ENCODE measurements at places on chromosomes 7 and 10. TPM values are rescaled to one million over a fixed set of nuclear protein-coding genes. Genes with fewer than 3 reads are reported as not detected.

GRCh38 chr10:51121861-51122260 is 47.6 kb downstream of the PRKG1 start:
- H3K36me3 ChIP-seq: no peaks in the 10 kb centered on the region
- H3K4me1 ChIP-seq: peaks cover 14% of the 10 kb centered on the region
- no peaks in the 10 kb centered on the region for H3K27me3 ChIP-seq
- no peak overlapping the region for H3K4me3 ChIP-seq

DNA sequence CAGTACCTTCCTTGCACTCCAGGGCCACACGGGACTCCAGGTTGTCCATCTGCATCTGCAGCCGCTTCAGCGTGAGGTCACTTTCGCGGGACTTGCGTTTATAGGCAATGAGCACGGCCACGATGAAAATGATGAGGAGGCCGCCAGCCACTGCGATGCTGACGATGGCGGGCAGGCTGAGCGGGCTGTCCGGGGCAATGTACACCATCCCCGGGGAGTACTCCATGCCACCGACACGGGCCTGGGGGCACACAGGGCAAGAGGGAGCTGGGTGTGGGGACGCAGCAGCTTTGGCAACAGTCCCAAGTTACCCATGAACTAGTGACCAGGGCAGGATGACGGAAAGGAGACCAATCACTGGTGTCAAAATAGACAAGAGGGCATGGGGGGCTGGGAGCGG is 396.6 kb downstream of the PLXNA4 start:
- H3K4me3 ChIP-seq: no peak overlapping the region
- no peaks in the 10 kb centered on the region for H3K36me3 ChIP-seq
- H3K27me3 ChIP-seq: no peaks in the 10 kb centered on the region
- no peaks in the 10 kb centered on the region for H3K4me1 ChIP-seq
- H3K27ac ChIP-seq: no peak overlapping the region

DNA sequence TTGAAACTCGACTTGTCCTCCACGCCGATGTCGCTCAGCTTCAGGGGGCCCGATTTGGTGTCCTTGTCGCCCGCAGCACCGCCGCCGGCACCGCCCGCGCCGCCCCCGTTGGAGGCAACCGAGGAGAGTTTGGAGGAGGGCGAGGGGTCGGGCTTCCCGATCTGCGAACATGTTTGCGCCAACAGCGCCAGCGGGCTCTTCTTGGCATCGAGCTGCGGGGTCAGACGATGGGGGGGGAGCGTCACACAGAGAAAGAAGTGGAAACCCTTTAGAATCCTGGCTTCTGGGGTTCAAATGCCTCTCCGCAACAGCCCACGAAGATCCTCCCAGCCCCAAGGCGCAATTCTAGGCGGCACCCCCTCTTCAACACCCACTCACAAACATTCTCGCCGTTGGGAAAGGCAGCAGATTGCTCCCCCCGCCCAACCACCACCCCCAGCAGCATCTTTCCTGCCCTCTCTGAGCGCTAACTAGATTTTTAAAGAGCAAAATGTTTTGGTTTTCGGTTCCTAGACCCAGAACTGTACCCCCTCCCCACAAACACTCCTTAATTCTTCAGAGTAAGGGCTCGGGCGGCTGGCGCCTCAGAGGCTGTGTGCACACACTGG is 1.3 kb downstream of the ZNF503 start:
- H3K4me3 ChIP-seq: peak overlapping the region; percentile 85
- H3K36me3 ChIP-seq: no peaks in the 10 kb centered on the region

DNA sequence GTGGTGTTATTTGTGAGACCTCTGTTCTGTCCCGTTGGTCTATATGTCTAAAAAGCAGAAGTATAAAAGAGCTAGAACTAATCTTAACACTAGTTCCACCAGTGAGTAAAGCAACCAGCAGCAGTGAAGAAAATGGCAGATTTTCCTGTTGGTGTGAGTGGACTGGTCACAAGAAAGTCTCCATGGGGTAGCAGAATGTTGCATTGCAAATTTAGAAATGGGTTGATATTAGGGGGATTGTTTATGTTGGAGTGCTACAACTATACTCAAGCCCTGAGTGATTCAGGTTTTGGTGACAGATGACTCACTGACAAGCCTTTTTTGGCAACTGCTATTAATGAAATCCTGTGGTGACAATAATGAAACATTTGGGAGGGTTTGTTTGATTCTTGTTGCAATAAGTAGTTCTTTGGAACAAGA is 5.6 kb downstream of the AVL9 start:
- DNase-seq: no peak
- peaks cover 10% of the 10 kb centered on the region for H3K36me3 ChIP-seq
- peak overlapping the region; percentile 11 for H3K27ac ChIP-seq
- H3K27me3 ChIP-seq: no peaks in the 10 kb centered on the region
- no peak overlapping the region for H3K4me3 ChIP-seq

- no peaks in the 10 kb centered on the region for H3K27me3 ChIP-seq
- no peaks in the 10 kb centered on the region for H3K36me3 ChIP-seq
- no peak for DNase-seq
- H3K4me3 ChIP-seq: no peak overlapping the region
- no peaks in the 10 kb centered on the region for H3K4me1 ChIP-seq
These were observed 223.3 kb upstream of the NFE2L3 start for GRCh38 chr7:25928549-25929330.

GRCh38 chr7:84085998-84086397 is 108.6 kb downstream of the SEMA3A start:
- H3K36me3 ChIP-seq: no peaks in the 10 kb centered on the region
- no peak for DNase-seq
- H3K27ac ChIP-seq: no peak overlapping the region

- H3K27ac ChIP-seq: no peak overlapping the region
- DNase-seq: no peak
- H3K27me3 ChIP-seq: no peaks in the 10 kb centered on the region
- H3K4me3 ChIP-seq: no peak overlapping the region
These were observed 4.3 kb upstream of the LAMB1 start for GRCh38 chr7:108007261-108007660.

DNA sequence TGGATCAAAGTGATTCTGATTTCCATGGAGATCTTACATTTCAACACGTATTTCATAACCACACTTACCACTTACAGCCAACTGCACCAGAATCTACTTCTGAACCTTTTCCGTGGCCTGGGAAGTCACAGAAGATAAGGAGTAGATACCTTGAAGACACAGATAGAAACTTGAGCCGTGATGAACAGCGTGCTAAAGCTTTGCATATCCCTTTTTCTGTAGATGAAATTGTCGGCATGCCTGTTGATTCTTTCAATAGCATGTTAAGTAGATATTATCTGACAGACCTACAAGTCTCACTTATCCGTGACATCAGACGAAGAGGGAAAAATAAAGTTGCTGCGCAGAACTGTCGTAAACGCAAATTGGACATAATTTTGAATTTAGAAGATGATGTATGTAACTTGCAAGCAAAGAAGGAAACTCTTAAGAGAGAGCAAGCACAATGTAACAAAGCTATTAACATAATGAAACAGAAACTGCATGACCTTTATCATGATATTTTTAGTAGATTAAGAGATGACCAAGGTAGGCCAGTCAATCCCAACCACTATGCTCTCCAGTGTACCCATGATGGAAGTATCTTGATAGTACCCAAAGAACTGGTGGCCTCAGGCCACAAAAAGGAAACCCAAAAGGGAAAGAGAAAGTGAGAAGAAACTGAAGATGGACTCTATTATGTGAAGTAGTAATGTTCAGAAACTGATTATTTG is 15.3 kb downstream of the HNRNPA2B1 start:
- H3K4me1 ChIP-seq: no peaks in the 10 kb centered on the region
- H3K36me3 ChIP-seq: no peaks in the 10 kb centered on the region
- no peak overlapping the region for H3K4me3 ChIP-seq
- H3K27me3 ChIP-seq: no peaks in the 10 kb centered on the region

DNA sequence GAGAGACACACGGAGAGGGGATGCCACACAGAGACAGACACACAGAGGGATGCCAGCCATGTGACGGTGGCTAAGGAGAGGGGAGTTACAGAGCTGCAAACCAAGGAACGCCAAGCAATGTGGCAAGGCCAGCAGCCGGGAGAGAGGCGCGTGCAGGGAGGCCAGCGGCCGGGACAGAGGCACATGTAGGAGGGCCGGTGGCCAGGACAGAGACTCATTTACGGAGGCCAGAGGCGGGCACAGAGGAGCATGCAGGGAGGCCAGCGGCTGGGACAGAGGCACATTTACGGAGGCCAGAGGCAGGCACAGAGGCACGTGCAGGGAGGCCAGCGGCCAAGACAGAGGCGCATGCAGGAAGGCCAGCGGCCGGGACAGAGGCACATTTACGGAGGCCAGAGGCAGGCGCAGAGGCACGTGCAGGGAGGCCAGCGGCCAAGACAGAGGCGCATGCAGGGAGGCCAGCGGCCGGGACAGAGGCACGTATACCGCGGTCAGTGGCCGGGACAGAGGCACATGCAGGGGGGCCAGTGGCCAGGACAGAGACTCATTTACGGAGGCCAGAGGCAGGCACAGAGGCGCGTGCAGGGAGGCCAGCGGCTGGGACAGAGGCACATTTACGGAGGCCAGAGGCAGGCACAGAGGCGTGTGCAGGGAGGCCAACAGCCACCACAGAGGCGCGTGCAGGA is 40.4 kb downstream of the INSIG1 start:
- H3K4me3 ChIP-seq: no peak overlapping the region
- H3K27me3 ChIP-seq: peaks cover 12% of the 10 kb centered on the region

DNA sequence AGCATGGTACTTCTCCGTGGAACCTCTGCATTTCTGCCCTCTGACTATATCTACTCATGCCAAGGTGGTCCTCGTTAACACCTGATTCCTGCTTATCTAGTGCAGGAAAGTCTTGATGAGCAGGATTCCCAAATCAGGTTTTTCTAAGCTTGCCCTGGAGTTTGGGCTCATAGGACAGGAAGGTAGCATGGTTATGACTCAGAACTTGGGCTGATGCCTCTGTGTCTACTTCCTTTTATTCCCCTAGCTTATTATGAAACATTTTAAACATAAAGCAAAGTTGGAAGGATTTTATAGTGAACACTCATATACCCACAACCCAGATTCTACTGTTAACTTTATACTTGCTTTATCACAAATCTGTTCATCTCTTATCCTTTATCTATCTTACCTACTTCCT is 5.6 kb downstream of the SUFU start:
- no peak overlapping the region for H3K4me3 ChIP-seq
- no peak overlapping the region for H3K27ac ChIP-seq

Gene IQUB
- total RNA-seq: 3.3 TPM

Gene OR9A2
- total RNA-seq: 0.44 TPM

Gene ZNF775
- total RNA-seq: 9.6 TPM

Gene PALD1
- total RNA-seq: 10.9 TPM

Gene LIPN
- total RNA-seq: not detected

Gene BTBD16
- 1.2 TPM for total RNA-seq

Gene MUC12
- total RNA-seq: not detected

Data from tibial nerve (tissue), 4 donors.